C1 segment of cervical spinal cord (tissue), 14 donors: ENCODE measurements at places on chromosomes 3 and 15.

- DNase-seq = no peak
Observed at GRCh38 chr3:151443583-151443982, 17.3 kb downstream of the IGSF10 start.

DNA sequence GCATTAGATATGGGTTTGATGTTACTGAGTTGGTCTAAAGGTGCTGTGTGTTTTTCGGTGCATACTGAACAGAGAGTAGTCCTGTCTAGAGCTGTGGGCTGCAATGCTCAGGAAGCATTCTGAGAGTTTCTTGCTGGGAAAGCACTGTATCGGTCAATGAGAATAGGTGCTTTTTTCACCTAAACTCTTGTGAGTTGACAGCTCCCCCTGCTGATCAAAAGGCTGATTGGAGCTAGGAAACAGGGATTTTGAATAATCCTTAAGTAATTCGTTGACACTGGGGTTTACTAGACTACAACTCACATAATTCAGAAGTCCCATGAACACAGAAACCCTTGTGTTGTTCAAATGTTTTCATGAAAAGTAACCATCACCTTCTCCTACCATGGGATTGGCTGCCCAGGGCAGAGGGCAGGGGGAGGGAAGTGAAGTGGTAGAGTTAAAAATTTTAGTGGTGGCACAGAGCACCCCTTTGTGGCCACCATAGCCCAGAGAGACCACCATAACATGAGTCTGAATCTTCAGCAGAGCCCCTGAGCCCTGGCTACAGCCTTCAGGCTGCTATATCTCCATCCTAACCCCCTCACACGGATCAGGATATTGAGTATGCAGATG lies 13.0 kb upstream of the MANF start:
- no peak for DNase-seq

DNA sequence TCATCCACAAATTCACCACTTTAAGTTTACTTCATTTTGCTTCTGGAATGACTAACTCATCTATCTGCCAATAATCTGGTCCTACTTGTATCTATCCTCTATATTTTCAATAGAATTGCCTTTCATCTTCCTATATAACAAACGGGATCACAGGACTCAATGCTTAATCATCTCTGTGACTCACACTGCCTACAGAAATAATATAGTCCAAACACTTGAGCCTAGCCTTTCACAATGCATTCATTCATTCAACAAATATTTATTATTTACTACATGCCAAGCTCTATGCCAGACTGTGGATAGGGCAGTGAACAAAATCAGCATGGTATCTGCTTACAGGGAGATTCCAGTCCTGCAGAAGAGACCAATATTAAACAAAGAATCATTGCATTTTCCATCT lies 16.6 kb upstream of the AGTR1 start:
- DNase-seq = no peak

- no peak for DNase-seq
Observed at GRCh38 chr15:86213888-86214287, 134.2 kb downstream of the AGBL1 start.

GRCh38 chr15:27201425-27201824 lies 230.4 kb downstream of the GABRG3 start:
- no peak for DNase-seq

DNA sequence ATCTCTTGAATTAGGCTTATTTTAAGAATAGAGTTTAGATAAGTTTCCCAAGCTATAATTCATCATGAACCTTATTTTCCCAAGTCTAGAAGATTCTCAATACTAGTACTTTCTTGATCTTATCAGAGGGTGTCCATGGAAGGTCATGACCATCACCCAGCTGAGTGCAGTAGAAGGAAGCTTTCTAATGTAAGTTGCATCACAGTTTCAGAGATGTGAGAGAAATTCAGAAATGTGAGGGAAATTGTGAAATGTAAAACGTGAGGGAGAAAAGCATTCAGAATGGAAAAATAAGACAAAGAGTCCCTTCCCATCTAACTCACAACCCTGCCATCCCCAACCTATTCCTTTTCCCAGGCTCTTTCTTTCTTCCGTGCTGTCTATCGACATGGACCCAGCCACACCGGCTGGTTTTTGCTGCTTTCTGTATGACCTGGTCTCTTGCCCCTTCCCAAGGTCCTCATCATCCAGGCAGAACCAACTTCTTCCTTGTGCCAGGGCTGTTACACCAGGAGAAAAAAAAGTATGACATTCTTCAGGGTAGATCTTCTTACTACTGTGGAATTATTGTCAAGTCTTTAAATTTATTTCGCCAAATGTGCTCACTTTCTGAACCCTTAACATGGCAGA lies 6.7 kb downstream of the CAPN3 start:
- no peak for DNase-seq

GRCh38 chr3:155658006-155658405 lies 86.9 kb downstream of the PLCH1 start:
- no peak for DNase-seq

DNA sequence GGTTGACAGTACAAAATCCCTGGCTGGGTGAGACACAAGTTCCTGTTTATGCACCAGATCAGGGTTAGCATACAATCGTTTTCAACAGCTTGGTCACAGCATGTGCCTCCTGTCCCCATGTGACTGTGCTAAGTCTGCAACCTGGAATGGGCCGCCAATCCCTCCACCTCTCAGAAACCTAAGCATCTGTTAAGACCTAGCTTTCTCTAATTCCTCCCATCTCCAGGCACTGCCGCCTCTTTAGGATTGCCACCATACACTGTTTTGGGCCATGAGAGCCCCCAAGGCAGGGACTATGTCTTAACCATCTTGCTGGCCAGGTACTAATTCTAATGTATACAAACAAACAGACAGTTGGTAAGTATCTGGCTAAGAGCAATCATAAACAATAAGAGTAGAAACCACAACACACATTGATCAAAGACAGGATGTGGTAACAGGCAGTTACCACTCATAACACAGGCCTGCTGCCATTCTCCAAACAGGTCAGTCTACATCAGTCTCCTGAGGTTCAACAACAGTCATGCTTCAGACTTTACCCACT lies 25.6 kb downstream of the SEC22C start:
- no peak for DNase-seq

- DNase-seq = no peak
Observed at GRCh38 chr3:149703466-149703865, 45.6 kb upstream of the WWTR1 start.

DNA sequence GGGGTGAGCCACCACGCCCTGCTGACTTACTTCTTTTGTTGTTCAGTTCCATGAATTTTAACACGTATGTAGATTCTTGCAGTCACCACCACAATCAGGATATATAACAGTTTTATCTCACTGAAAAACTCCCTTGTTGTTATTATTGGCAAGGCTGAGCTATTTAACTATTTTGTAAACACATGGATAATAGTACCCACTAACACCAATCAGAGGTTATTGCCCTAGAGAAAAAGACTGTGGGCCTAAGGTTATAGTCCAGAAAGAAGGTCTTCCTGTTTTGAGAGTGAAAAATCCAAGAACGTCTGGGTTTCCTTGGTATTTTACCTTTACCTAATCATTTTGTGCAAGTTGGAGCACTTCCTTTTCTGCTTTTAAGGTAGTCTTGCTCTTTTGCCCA lies 9.5 kb downstream of the ZWILCH start:
- no peak for DNase-seq
